ENCODE measurements at places on chromosomes 16 and 17.

- DNase-seq, result no peak
Measured at GRCh38 chr16:10428433-10429168, 42.7 kb downstream of the ATF7IP2 start.

DNA sequence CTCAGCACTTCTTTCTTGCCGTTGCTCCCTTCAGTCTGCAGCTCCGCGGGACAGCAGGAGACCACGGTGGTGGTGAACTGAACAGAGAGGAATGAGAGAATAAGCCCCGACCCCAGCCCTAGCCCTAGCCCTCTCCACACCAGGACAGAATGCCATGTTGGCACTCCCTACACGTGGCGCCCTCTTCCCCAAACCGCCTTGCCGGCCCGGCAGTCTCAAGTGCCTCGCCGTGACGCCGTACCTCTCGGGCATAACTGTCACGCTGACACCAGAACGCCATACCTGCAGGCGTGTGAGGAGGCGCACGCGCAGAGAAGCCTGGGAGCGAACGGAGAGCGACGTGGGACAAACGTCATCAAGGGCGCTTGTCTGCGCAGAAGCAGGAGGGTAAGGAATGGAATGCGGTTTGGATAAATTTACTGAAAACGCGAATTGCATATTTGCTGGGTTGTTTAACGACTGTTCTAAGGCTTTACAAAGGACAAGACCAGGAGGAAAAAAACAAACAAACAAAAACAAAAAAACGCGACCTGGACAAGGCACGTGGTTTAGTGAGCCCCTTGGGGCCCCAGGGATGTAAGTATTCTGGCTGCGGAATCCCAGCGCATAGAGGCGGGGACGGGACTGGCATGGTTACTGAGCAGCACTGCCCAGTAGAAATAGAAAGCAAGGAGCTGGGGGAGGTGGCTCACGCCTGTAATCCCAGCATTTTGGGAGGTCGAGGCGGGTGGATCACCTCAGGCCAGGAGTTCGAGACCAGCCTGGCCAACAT is at the start of gene AARSD1:
Gene AARSD1, minus strand, starts transcription at position 294 of the 772 bp plus-strand sequence. Its CDS starts 14 bp downstream, at position 280.
- DNase-seq, result peak; percentile 65

DNA sequence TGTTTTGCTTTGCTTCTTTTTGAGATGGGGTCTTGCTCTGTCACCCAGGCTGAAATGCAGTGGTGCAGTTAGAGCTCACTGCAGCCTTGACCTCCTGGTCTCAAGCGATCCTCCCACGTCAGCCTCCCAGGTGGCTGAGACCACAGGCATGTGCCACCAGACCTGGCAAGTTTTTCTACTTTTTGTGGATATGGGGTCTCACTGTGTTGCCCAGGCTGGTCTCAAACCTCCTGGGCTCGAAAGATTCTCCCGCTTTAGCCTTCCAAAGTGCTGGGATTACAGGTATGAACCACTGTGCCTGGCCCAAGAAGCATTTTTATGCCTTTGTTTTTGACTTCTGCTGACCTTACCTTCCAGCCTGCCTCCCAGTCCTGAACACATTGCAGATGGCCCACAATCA is 10.1 kb downstream of the DNAAF1 start:
- DNase-seq, result no peak

DNA sequence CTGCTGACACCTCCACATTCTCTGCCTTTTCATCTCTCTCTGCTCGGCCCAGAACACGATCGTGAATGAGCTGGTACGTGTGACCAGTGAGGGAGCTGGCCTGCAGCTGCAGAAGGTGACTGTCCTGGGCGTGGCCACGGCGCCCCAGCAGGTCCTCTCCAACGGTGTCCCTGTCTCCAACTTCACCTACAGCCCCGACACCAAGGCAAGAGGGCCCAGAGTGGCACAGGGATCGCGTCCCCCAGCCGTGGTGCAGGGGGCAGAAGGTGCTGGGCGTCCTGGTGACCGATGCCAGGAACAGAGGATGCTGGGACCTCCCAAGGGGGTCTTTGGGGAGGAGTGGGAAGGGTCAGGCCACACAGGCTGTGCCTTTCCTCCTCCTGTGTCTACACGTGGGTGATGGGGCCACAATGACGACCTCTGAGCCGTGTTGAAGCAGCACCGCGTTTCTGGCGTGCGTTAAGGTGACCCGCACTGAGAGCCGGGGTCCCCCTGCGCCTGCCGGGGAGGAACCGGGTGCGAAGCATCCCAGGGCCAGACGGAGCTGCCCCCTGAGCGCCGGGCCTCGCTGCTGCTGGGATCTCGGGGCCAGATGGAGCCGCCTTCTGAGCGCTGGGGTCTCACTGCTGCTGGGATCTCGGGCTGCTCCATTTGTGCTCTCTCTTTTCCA is 17.4 kb downstream of the GAA start:
- no peak for DNase-seq

GRCh38 chr17:27533874-27534815 is 77.9 kb downstream of the KSR1 start:
- DNase-seq, result no peak

GRCh38 chr17:63701868-63702720 is 2.2 kb upstream of the LIMD2 start:
- DNase-seq, result no peak

- DNase-seq, result no peak
Measured at GRCh38 chr17:55852734-55853133, 101.9 kb downstream of the PCTP start.

- no peak for DNase-seq
Measured at GRCh38 chr17:20263595-20263994, 203.7 kb downstream of the LGALS9B start.

- DNase-seq, result no peak
Measured at GRCh38 chr16:84665359-84665758, 17.0 kb downstream of the KLHL36 start.

DNA sequence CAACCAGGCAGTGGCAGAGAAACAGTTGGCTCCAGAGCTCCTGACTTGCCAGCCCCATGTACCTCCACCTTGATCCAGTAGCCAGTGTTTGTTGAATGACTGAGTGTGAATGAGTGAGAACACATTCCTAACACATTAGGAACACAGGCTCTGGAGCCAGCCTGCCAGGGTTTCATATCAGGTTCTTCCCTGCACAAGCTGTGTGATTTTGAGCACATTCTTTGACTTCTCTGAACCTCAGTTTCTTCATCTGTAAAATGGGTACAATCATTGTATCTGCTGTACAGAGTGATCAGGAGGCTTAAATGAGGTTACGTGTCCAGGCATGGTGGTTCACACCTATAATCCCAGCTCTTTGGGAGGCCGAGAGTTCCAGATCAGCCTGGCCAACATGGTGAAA is 13.3 kb upstream of the RMI2 start:
- no peak for DNase-seq

DNA sequence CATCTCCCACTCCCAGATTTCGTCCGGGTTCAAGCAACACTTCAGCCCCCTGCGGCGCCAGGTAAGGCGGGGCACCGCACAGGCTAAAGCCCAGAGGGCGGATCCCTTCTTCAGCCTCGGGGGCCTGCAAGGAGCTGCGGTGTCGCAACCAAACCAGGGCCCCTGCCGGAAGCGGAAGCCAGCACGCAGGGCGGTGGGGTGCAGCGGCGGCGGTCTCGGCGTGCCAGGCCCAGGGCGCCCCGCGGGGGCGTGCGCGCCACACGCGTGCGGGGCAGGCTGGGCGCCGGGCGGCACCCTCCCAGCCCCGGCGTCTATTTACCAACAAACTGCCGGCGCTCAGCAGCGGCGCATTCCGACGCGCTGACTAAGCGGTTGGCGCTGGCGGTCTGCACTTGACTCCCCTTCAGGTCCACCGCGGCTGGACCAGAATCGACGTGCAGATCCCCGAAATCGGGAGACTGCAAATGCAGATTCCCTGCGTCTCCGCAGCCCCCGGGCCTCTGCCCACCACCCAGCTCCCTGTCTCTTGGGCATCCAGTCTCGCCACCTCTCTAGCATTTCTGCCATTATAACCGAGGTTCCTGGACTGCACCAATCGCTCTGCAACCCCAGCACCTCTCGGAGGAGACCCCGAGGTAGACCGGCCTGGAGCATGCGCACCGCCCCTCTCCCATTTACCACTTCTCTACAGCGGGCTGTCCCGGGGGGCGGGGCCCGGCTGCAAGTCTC is 421 bp upstream of the DLX4 start:
- DNase-seq, result no peak

DNA sequence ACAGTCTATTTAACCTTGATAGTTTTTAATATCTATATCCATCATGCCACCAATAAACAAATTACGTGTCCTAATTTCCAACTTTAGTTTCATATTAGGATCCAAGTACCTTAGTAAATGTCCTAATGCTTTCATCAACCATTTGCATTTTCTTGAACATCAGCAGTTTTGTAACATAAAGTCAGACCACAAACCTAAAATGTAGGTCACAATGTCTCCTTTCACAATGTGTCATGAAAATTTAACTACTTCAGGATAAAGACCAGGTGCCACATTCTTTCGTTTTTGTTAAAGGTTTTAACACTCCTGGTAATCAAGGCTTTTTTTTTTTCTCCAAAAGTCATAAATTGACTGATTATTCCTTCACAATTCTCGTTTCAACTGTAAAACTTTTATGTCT is 310.7 kb upstream of the PMFBP1 start:
- DNase-seq, result no peak

GRCh38 chr16:11151156-11151884 is 104.7 kb downstream of the SOCS1 start:
- no peak for DNase-seq

- no peak for DNase-seq
Measured at GRCh38 chr17:82613283-82614094, 34.8 kb downstream of the WDR45B start.

DNA sequence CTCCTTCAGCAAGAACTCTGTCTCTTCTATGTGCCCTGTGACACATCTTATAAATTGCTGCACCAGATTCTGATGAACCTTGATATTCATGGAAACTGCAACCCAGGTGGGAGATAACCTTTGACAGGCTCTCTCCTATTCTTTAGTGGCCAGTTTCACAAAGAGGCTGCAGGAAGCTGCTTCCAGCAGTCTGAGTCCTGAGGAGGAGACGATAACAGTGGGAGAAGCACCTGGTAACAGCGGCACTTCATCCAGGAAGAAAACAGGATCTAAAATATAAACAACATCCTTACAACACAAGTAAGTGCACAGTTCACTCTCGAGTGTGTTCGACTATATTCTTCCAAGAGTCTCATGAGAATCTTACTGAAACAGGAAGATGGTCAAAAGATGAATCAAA is 180.1 kb downstream of the MAP2K6 start:
- no peak for DNase-seq

DNA sequence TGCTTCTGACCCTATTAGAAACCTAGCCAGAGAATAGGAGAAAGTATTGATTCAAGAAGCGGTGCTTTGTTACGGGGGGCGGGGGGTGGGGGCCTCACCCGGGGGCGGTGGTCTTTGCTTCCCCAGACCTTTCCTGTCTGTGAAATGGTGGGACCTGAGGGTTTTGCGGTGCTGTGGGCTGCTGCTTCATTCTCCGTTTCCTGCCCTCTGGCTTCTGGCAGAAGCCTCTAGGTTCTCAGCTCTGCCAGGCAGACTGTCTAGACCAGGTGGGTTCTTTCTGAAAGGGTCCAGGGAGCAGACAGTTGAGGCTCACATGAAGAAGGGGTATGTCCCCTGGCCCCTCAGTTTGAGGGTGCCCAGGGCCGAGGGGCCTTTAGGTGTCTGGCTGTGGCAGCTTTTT is 14.0 kb downstream of the GSE1 start:
- no peak for DNase-seq

DNA sequence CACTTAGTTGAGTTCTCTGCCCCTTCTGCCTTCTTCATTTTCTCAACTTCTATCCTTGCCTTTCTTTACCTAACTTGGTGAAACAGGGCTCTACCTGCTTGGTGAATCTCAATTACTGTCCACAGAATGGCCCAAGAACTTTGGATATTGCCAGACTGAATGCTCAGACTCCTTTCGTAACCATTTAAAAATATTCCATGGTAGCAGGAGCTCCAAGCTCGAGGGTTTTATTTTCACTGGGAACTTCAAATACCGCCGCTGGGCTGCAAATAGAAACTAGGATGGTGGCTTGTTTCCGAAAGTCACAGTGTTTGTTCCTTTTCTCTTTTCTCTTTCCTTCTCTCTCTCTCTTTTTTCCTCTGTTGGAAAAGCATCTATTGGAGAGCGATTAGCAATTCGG is 13.2 kb downstream of the TMEM100 start:
- no peak for DNase-seq

GRCh38 chr17:61408151-61409041 is 8.8 kb downstream of the TBX2 start:
- no peak for DNase-seq

- no peak for DNase-seq
Measured at GRCh38 chr17:64240741-64241347, 22.2 kb downstream of the TEX2 start.

DNA sequence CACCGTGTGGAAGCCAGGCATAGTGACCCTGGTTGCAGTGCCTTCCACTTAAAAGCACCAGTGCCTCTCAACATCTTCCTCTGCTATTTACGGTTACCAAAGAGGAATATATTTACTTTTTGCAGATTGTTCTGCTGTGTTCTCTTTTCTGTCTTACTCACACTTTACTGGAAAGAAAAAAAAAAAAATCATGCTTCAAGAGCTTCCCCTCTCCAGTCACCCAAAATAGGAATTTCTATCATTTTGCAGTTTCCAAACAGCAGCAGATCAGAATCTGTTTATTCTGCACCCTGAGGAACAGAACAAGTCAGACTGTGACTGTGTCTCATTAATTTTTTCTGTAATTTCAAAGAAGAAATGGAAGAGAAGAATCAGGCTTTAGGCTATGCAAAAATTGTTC is 96.1 kb downstream of the KCNJ2 start:
- DNase-seq, result no peak

- DNase-seq, result no peak
Measured at GRCh38 chr17:8668176-8668740, 37.7 kb upstream of the MYH10 start.

GRCh38 chr16:4046221-4046620 is 70.0 kb downstream of the ADCY9 start:
- no peak for DNase-seq

- DNase-seq, result no peak
Measured at GRCh38 chr17:44372036-44372435, 8.4 kb upstream of the FAM171A2 start.

- DNase-seq, result no peak
Measured at GRCh38 chr16:24009098-24009497, 173.3 kb downstream of the PRKCB start.

GRCh38 chr16:66286527-66286926 is 80.0 kb upstream of the CDH5 start:
- no peak for DNase-seq

DNA sequence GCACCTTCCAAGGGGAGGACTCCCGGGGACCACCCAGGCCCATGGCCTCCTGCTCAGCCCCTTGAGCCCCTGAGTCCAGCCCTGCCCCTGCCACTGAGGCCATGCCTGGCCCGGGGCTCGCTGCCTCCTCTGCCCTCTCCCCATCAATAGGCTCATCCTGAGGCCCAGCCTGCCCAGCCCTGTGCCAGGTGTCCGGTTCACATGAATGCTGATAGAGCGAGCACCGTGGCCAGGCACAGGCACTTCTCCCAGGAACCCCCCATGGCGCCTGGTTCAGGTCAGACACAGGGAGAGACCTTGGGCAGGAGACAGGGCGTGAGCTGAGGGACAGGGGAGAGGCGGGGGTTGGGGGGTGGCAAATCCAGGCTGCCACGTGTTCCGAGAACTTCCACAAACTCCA is 2.8 kb upstream of the PVALEF start:
- no peak for DNase-seq

GRCh38 chr16:17511340-17511739 is 40.6 kb upstream of the XYLT1 start:
- no peak for DNase-seq

- DNase-seq, result no peak
Measured at GRCh38 chr17:69048634-69049033, 12.1 kb downstream of the ABCA9 start.

All from amygdala (tissue), 56 donors.